Activated naive CD4-positive, alpha-beta T cell (primary cell): ENCODE measurements at places on chromosomes 7 and 10.

- no peak for DNase-seq
Observed at GRCh38 chr7:1018334-1018695, 26.0 kb upstream of the GPR146 start.

GRCh38 chr7:25694699-25695098, 457.3 kb upstream of the NFE2L3 start:
- no peak for DNase-seq

DNA sequence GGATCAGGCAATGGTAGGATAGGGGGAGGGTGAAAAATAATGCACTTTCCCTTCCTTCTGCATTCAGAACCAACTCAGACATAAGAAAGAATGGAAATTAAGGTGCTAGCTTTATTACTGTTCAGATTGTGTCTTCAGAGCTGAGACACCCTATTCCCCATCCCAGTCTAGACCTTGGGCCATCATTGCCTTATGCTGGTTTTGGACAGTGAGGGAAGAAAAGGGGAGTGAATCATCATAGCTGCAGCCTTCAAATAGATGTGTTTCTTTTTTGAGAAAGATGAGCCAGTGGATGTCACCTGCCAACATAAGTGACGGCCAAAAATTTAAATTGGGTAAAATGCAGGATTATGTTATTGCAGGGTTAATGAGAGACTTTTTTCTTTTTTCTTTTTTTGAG, 27.0 kb upstream of the TOMM7 start:
- DNase-seq, result no peak

DNA sequence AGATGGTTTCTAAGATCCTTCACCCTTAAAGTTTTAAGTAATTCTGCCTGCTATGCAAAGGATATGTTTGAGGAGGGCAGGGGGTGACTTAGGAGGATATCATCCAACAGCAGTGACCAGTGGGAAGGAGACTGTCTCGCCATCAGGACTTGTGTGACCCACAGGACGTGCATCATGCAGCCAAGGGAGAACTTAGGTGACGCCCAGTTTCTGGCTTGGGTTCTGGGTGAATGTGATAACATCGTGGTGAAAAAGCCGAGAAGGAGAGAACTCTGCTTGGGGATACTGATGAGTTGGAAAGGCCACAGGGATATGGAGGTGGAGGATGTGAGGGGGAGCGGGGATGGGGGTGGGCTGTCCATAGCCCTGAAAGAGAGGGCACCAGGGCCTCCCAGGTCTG, 3.8 kb downstream of the WIPI2 start:
- no peak for DNase-seq

DNA sequence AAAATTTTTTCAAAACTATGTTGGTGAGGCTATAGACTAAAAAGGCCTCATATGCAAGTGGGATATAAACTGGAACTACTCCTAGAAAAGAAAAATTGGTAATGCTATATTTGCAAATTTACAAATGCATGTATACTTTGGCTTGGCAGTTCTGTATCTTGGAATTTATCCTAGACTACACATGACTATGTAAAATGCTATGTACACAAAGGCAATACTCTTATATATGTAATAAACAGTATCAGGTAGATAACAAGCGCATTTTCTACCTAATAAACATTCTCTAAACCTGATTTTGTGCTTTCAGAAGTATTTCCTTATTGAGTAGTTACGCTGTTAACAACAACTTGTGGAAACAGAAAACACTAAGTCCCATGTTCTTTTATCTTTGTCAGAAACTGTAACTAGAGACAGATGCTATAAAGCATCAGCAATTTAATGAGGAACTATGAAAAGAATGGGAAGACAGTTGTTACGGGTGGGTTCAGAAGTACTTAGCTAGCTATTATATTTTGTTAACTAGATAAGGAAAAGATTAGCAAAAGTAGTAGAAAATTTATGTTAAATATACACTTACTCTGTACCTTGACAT, 107.8 kb downstream of the ARHGAP12 start:
- no peak for DNase-seq

DNA sequence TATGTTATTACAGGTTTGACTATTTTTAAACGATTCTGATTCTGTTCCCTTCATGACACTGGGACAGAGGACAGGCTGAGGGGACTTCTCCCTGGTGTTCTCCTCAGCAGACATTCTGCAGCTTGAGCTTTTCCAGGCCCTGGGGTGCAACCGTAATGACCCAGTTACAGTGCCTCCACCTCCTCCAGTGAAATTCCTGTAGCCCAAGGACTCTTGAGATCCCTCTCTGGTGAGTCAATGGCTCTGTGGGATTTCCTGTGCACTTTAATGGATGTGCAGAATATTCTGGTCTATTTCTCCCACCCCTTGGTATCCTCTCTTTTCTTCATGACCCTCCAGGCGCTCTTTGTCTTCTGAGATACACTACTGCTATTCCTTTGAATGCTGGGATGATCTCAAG, 319.3 kb downstream of the INHBA start:
- DNase-seq, result no peak

DNA sequence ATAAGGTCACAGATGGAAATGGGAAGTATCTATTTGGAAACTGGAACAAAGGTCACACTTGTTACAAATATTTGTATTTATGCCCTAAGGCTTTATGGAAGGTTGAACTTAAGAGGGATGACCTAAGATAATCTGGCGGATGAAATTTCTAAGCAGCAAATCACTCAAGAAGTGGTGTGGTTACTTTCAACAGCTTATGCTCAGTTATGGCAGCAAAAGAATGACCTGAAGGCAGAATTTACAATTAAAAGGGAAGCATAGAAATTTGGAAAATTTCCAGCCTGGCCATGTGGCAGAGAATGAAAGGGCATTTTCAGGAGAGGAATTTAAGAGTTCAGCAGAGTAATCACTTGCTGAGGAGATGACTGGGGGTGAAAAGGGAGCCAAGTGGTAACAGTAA, 95.8 kb upstream of the TNS3 start:
- no peak for DNase-seq

DNA sequence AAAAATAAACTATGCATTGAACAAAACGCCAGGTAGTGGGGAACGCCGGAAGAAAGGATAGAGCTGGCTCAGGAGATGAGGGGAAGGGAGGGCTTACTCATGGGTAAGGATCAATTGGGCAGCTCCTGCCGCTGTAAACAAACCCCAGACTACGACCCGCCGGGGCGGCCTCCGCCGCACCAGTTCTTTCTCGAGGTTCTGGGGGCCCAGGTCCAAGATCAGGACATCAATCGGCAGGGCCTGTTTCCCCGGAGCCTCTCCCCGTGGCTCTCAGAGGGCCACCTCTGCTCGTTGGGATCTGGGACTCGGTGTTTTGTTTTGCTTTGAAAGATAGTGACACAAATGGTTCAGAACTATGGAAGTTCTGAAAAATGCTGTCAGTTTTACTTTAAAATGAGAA, 140.4 kb downstream of the ELFN1 start:
- no peak for DNase-seq

DNA sequence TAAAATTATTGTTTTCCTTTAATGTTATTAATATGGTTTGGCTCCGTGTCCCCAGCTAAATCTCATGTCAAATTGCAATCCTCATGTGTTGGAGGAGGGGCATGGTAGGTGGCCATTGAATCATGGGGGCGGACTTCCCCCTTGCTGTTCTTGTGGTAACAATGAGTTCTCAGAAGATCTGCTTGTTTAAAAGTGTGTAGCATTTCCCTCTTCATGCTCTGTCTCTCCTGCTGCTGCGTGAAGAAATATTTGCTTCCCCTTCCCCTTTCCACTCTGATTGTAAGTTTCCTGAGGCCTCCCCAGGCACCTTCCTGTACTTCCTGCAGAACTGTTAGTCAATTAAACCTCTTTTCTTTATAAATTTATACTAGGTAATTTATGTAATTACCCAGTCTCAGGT, 27.5 kb downstream of the VIM start:
- no peak for DNase-seq

- DNase-seq, result no peak
Observed at GRCh38 chr10:114894911-114895310, 43.1 kb upstream of the TRUB1 start.

DNA sequence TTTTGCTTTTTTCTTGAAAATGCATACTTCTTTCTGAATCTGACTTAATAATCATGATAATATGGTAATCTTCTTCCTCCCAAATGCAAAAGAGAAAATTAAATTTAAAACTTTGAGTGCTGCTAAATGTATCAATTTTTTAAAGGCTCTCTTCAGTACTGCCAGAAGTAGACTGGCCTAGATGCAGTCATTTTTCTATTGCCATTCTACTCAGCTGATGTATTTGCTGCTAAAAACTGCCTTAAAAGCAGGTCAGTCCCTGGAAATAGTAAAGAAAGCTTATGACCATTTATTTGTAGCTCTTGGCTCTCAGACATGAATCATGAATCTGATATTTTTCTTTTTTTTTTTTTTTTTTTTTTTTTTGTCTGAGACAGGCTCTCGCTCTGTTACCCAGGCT, 28.5 kb downstream of the NAPEPLD start:
- no peak for DNase-seq
